ENCODE measurements at places on chromosomes 1 and 21.

GRCh38 chr1:216457356-216457755, 34.1 kb upstream of the USH2A start:
- no peak for DNase-seq

GRCh38 chr1:47814612-47815395, 182.4 kb downstream of the TRABD2B start:
- peak; percentile 31 for DNase-seq

DNA sequence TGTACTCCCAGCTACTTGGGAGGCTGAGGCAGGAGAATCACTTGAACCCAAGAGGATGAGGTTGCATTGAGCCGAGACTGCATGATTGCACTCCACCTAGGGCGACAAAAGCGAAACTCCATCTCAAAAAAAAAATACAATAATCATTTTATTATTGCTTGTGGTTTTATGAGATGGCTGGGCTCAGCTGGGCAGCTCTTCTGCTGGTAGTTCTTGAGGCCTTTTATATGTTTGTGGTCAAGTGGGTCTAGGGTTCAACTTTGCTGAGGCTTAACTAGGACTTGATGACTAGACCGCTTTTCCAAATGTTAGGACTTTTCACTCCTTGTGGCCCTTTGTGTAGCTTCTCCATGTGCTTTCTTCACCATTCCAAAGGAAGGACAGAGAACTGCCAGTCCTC, 53.2 kb downstream of the SLC35F3 start:
- DNase-seq, result no peak

GRCh38 chr1:8674912-8675311, 142.5 kb downstream of the RERE start:
- no peak for DNase-seq

DNA sequence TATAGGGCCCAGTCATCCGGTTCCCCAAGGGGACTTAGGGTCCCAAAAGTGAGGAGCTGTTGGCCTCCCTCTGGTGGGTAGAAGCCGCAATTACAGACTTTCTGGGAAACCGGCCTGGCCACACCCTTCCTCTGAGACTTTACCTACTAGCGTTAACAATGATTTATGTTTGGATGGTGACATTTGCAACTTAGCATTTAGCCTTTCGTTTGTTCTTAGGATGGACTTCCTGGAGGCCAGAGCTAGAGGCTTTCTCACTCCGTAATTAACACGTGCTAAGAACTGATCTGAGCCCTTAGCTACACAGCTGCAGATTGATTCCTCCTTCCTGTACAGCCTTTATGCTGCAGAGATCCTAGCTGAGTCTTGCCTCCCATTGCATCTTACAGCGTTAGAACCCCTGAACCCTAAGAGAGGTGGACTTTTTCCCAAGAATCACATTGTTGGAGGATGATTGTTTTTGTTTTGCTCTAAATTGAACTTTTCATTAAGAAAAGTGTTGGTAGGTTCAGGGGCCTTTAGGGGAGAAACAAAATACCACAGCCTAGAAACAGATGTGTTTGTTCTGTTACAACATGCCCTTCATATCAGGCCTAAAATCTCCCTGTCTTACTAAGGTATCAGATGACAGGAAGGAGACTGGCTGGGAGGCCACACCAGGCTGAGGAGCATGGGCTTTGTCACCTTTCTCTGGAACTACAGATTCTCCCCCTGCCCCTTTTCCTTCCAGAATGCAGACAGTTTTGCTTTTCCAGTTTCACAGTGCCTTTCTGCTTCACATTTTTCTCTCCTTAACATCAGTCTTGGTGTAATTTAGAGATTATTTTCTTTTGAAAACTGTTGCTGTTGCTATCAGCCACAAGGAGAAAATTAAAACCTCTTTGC, 1.9 kb downstream of the S100A11 start:
- peak; percentile 77 for DNase-seq

- no peak for DNase-seq
Measured at GRCh38 chr1:175472464-175472863, 270.9 kb downstream of the TNR start.

- no peak for DNase-seq
Measured at GRCh38 chr1:75640137-75640536, 29.2 kb upstream of the SLC44A5 start.

DNA sequence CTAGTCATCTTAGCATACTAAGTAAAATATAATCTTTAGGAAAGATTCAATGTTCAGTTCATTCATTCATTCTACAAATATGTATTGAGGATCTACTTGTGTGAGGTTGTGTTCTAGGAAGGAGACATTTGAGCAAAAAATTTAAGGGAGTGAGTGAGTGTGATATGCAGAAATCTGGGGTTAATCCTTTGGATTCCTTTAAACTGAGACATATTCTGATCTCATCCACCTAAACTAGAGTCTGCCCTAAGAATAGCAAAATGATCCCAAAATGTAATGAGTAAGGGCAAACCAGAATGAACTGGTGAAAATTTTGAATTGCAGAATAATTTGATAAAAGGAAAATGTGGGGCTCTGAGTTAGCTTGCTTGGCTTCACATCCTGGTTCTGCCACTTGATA, 8.6 kb downstream of the UBE2U start:
- DNase-seq, result no peak

DNA sequence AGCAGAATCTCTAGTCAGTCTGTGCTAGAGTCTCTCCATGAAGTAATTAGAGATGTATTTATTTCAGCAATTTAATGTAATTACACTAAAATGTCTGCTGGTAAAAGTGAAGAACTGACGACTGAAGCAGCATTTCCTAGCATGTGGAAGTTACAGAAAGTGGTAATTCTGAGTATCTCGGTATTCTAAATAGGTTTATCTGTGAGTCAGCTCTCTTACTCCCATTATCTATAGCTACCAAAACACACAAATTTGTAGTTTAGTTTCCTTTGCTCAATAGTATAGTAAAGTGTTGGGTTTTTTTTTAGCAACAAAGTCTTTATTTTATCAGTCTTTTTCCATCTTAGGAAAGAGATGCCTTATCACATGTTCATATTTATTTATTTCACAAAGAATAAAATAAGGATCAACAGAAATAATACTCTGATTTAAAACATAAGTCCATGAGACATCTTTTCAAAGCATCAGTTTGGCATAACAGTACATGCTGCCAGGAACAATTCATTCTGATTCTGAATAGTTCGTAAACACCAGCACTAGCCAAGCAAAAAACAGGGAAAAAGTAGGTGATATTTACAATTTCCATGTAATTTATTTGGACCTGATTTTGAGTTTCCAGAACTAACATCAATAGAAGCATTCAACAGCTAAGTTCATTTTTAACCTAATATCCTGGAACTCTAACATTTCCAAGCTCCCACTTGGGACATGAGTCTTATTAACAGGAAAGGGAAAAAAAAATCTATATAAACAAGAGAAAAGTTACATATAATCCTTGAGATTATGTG, 76.3 kb downstream of the KCNT2 start:
- no peak for DNase-seq
